ENCODE measurements at places on chromosomes 11 and 22.

DNA sequence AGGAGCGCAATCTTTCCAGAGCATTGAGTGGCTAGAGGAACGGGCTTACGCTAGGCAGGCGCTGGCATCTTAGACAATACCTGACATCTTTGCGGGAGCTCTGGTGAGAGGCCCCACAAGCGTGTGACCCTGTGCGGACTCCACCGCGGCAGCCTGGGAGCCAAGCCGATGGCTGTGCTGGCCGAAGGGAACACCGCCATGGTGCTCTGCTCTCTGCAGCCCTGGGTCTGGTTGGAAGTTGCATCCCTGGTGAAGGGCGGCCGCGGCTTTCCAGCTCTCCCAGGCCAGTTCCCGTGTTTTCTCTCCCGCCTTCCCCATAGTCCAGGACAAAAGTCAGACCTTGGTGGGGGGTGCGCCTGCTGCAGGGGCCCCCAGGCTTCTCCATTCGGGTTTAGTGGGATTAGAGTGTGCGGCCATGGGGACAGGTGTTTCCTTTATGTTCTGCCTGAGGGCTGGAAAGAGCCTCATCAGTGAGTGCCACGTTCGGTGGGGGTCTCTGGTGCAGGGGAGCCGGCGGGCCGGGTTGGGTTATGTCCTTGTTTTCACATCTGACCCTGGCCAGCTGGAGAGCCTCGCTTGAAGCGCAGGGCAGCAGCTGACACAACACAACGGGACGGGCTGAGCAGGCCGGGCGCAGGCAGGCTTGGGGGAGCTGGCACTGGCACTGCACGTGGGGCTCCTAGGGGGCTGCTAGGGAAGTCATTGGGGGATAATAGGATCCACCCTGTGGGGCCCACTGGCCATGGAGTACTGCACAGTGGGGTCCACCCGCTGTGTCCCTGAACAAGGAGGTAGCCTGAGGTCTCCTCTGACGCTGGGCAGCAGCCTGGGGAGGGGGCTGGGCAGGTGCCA is 94.8 kb downstream of the KCNQ1 start:
- DNase-seq: no peak

DNA sequence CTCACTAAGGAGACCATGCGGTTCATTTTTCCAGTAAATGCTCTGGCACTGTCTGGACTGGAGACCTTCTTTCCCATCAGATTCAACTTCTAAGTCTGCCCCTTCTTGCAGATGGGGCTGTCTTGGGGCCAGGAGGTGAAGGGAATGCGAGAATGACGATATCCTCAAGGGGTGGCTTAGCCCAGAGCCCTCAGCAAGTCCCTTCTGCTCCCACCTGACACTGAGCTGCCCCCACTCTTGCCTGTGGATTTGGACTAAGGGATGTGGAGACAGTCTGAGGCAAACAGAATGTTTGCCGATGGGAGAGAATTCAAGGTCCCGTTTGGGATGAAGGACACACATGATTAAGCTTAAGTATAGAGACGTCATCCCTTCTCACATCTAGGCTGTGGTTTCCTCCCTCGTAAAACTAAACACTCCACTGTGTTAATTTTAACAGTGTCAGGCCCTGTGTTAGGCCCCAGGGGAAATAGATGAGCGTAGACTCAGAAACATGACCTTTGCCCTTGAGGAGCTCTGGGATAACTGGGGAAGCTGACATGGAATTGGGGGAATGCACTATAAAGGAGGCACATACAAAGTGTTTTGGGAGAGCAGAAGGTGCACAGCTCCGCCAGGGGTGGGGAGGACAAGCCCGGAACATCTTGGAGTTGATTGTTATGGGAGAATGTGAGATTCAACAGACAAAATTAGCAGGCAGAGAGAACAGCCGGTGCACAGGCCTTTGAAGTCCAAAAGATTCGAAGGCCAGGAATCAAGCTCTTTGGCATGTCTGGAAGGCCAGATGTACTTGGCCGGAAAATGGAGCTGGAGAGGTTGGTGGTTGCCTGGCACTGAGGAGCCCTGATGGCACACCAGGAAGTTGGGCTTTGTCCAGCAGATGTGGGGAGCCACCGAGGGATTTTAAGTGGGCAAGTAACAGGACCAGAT is 71.6 kb downstream of the ST3GAL4 start:
- no peak for DNase-seq

- no peak for DNase-seq
These were observed 614 bp downstream of the ANO3 start for GRCh38 chr11:26332572-26332915.

DNA sequence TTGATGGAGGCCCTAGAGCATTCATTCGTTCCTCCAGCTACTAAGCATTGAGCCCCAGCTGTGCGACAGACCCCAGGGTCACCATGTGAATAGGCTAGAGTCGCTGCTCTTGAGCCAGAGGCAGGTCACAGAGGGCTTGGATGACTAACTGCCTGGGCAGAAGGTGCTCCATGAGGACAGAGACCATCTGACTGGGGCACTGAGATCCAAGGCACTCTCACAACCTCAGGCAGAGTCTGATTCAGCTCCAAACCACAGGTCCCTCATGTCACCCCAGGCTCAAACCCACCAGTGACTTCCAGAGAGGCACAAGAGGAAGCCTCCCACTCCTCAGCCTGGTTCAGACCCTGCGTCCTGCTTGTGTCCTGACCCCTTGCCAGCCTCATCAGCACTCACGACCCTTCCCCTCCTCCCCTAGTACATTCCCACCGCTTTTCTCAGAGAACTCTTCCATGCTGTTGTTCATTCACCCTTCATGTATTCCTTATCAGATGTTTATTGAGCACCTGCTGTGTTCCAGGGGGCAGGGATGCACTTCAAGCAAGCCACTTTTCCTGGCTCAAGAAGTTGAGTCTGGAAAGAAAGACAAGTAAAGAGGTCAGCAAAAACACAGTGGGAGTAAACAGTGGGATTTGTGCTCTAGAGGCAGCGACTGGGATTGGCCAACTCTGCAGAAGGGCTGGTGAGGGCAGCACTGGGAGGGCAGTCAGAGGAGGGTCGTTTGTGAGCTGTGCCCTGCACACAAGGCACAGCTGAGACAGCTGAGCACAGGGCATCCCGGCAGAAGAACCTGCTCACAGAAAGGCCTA is 9.3 kb downstream of the OAF start:
- no peak for DNase-seq

- DNase-seq: no peak
These were observed 558.4 kb upstream of the CADM1 start for GRCh38 chr11:116062490-116063171.

GRCh38 chr11:82701847-82702520 is 31.7 kb downstream of the FAM181B start:
- no peak for DNase-seq

GRCh38 chr11:66868726-66869566 is 12.1 kb downstream of the LRFN4 start:
- DNase-seq: peak; percentile 83

- no peak for DNase-seq
These were observed 380.3 kb downstream of the AASDHPPT start for GRCh38 chr11:106457727-106458126.

- no peak for DNase-seq
These were observed 34.7 kb downstream of the CCDC83 start for GRCh38 chr11:85889676-85890579.

DNA sequence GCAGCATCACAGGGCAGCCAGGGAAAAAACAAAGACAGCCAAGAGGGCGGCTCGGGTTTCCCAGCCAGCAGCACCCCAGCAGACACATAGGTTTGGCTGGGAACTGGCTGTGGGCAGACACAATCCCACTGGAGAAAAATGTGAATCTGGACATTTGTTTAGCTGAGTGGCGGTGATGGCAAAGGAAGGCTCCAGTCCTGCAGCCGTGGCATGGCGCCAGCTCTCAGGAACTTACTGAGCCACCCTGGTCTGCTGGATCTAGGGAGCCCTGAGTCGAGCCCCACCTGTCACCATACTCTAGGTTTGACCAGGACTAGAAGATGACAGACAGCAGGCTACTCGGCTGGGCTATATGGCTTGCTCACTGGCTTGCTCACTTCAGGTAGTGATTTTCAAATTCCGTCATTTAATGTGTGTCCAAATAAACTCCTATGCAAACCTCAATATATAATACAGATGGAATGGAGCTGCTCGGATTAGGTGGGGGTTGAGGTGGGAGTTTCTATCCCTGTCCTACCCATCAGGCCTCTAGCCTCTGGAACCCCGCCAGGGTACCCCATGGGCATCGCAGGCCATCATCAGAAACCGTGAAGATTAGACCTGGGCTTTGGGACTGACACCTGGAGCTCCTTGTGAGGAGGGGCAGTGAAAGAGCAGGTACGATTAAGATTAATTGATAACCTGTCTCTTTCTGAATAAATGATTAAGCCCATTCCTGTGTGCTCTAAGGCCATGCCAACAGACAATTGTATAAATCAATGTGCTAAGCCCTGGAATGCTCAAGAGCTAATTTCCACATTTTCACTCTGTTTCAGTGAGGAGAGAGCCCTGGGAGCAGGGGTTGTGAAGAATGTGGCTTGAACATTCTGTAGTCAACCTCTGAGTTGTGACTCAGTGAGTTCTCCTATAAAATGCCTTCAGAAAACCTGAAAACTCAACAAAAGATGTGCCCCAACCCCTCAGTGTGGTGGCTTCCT is 42.5 kb downstream of the GALNT18 start:
- DNase-seq: no peak

GRCh38 chr11:44613153-44613552 is 47.7 kb downstream of the CD82 start:
- no peak for DNase-seq

- peak; percentile 84 for DNase-seq
These were observed 17.1 kb upstream of the RBM4B start for GRCh38 chr11:66694732-66695207.

- DNase-seq: no peak
These were observed 89.8 kb upstream of the ZC3H12C start for GRCh38 chr11:110003426-110003825.

DNA sequence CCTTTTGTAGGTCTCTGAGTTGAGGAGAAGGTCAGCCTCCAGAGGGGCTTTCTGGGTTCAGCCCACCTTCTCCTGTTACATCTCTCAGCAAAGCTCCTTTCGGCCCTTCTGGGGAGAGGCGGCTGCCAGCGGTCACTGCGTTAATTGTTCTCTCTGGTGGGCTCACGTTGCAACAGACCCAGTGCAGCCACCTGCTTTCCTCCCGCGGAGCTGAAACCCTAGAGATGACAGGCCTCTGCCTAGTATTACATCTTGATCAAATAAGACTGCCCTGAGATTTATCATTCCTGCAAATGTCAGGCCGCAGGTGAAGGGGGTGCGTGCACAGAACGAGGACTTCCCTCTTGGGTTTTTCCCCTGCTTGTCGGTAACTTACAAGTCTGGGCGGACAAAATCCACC is 43.2 kb upstream of the CREB3L1 start:
- no peak for DNase-seq

DNA sequence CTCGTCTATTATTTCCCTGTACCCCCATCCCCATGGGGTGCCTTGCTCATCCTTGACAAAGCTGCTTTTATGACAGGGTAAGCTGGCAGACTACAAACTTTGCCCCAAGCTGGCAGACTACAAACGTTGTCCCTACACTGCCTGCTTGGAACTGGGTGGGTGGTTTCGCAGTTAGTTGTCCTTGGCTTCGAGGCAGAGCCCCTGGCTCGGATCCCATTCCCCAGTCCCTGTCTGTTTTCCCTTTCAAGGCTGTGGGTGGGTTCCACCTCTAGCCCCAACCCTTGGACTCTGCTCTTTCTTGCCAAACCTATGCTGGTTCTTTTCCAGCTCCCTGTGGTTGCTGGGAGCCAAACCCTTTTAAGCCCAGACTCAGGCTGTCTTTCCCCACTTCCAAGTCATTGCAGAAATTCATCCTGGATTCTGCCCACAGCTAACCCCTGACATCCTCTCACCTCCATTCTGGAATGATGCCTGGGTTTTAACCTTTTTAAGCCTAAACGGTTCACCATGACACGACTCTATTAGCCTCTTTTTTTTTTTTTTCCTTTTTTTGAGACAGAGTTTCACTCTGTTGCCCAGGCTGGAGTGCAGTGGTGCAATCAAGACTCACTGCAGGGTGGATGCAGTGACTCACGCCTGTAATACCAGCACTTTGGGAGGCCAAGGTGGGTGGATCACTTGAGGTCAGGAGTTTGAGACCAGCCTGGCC is 9.2 kb upstream of the RBM14 start:
- no peak for DNase-seq

DNA sequence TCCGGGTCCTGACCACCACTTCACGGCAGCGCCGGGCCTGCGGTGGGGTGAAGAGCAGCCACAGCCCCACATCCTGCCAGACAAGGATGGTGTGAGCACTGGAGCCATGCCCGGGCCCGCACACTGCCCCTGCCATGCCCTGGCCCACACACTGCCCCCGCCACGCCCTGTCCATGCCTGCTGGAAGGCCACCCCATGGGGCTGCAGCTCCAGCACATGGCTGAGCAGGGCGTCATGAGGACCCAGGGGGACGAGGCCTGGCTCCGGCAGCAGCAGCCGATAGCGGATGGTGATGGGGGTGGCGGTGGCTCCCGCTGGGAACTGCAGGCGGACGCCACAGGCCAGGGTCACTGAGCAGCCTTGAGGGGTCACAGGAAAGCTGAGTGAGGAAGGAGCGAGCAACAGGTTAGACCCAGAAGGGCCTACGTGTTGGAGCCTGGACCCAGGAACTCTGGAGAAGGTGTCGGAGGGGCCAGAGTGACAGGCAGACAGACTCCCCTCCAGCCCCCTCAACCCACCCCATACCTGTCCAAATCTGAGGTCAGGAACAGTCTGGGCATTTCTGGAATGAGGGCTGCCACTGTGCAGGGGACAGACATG is 2.9 kb downstream of the PIDD1 start:
- DNase-seq: no peak

DNA sequence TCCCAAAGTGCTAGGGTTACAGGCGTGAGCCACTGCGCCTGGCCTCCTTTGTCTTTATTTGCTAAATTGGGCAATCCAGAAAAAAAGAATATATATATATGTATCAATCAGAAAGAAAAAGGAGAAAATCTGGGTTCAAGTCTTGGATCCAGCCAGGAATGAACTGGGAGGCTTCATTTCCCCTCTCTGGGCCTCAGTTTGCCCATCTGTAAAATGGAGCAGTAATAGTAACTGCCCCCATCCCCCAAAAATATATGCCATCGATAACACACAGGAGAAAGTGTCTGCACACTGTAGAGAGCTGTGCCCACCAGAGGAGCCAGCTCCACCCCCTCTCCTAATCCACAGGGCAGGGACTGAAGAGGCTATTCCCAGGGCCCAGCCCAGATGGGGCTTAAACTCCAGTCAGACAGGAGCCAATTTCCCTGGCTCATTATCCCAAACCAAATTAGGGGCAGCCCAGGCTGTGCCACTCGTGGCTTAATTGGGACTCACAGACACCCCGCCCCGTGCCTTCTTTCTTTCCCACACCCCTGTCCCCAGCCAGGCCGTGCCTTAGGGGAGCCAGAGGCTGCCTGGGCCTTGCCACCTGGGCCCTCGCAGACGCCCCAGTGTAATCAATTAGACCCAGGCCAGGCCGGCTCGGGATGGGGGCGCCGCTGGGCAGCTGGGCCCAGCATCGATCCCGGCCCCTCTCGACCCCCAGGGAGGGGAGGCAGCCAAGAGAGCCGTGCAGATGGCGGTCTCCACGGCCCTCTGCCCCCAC is 171.5 kb downstream of the MN1 start:
- no peak for DNase-seq
